Head of caudate nucleus (tissue), 42 donors: ENCODE measurements at places on chromosomes 4 and X.

DNA sequence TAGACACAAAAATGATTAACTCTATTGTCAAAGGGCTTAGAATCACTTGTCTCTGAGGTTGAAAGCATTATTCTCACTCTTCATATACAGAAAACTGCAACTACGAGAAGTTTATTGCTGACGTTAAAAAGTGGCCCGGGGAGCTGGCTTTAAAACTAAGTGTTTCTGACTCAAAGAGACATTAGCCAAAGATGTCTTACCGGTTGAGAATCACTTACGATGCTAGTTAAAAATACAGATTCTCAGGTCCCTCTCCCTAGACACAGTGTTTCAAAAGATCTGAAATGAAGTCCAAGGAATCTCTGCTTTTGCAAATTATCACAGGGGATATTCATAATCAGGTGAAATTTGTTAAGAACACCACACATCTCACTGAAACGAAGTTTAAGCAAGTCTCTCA is 1.2 kb downstream of the GNPDA2 start:
- DNase-seq: no peak

GRCh38 chr4:100872811-100873210 is 355.0 kb upstream of the EMCN start:
- no peak for DNase-seq

GRCh38 chr4:54332542-54332941 is 103.4 kb downstream of the PDGFRA start:
- DNase-seq: peak; percentile 26

DNA sequence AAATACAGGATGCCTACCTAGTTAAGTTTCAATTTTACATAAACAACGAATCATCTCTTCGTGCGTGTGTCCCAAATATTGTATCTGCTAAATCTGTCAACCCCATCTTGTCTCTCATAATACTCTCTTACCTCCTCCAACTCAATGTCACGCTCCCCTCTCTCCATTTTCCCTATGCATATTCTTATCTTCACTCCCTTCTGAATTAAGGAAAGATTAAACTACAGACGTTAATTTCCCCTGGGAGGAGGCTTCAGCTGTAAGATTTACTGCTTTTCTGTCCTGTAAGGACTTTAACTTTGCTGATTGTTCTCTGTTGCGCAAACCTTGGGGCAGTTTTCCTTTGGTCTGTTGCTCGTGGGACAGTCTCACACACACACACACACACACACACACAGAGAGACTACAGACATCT is 455 bp upstream of the ABCB7 start:
- DNase-seq: no peak

DNA sequence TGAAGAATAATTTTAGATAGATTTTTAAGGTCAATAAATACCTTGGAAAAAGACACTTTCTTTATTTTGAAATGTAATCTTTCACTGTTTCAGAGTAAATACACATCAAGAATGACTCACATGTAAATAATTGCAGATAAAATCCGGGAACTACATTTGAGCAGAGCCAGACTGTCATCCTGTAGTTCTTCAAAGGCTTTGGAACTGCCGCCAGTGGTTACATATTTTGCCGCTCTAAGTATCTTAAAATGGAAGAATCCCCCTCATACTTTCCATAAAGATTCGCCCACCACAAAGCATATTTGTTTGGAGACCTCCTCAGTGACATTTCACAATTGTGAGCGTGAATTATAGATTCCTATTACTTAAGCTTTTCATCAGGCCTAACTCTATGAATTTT is 607.8 kb upstream of the ZFP42 start:
- DNase-seq: no peak
